MV-4-11 (cell line): ENCODE measurements at places on chromosomes 7 and 10.
A peak's percentile ranks its signal among the peaks of the same experiment; 100 is the strongest.

- DNase-seq: no peak
These were observed 42.2 kb upstream of the ELN start for GRCh38 chr7:73985737-73986141.

DNA sequence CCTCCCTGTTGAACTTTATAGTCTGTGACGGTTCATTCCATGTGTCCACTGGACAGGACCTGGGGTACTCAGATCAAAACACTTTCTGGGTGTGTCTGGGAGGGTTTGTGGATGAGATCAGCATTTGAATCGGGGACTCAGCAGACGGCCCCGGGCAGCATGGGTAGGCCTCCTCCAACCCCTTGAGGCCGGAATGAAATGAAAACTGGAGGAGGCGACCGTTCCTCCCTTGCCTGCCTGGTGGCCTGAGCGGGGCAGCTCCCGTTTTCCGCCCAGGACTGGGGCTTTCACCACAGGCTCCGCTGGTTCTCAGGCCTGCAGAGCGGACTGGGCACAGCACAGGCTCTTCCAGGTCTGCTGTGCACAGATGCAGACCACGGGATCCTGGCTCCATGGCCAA, 247.7 kb downstream of the MAD1L1 start:
- DNase-seq: no peak

- DNase-seq: peak; percentile 4
These were observed 40.6 kb downstream of the SEC23IP start for GRCh38 chr10:119933179-119933578.

DNA sequence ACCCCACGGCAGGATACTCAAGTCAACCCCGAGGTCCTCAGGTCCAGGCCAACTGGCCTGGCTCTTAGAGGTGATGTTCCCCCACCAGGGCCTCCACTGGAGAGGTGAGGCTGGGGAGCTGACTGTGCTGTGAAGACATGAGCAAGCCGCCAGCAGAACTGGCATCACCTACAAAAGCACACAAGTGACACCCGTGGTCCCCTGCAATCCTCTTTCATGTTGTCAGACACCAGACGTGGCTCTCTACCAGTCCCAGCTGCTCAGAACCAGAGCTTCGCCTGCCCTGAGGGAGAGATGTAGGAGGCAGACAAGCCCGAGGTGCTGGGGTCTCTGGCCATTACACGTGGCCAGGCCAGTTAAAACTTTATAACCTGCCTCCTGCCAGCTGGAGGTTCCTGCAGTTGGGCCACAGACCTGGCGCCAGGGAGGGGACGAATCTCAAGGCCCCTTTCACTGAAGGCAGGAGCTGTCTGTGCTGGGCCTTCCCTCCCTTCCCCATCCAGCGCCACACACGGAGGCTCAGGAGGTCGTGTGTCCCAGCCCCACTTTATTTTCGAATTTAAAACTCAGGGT, 2.2 kb downstream of the COMTD1 start:
- DNase-seq: no peak

- DNase-seq: peak; percentile 23
These were observed 90.4 kb downstream of the COBL start for GRCh38 chr7:51226063-51226755.

DNA sequence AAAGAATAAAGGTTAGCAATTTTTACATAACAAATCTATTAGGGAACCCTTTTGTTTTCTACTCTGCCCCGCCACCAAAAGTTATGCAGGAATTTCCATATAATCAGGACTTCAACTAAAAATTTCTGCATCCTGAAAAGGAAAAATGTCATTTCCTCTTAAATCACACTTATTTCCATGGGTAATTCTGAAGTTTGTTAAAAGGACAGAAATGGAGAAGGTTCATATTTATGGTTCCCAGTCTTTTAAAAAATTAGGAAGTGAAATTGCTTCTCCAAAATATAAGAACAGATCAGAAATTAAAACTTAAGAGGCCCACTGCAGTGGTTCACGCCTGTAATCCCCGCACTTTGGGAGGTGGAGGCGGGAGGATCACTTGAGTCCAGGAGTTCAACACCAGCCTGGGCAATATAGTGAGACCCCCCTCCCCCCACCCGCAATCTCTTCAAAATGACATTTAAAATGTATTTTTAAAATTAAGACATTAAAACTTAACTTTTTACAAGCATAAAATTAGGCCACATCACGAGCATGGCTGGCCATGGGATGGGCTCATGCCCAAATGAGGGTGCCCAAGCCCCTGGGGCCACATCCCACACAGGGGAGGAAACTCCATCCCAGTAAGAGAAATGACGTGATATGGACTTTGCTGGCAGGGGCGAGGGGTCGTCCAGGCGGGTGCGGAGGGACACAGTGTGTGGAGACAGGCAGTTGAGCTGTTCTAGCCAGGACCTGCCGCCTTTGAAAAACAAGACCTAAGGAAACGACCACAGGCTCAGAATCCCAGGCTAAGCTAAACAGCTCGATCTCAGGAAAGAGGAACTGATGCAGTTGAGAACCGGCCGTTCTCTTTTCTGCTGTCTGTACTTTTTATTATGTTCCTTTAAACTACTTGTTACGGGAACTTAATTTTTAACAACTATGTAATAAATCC, 51.3 kb upstream of the NFE2L3 start:
- DNase-seq: peak; percentile 86

DNA sequence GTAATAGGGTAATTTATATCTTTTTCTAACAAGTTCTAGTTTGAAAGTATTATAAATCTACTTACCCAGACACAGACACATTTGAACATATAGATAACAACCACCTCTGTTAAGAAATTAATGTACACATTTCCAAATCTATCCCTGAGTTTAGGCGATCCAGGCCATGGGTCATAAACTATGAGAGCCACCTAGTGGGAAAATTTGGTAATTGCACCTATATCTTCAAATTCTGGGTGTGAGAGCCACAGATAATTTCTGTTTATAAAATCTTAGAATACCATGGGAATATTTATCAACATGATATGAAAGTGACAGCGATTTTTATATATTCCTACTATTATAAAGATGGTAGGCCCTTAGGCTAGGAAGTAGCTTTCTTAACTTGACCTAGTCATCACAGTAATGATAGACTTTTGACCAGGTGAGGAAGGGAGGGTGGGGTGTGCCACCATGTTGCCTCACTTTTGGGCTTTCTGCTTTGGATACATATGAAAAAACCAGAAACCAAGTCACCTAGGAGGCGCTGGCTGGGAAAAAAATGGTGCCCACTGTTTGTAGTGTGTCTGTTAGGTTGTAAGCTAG, 8.0 kb upstream of the EPHA1 start:
- peak; percentile 62 for DNase-seq

GRCh38 chr10:80144067-80144695, 11.7 kb downstream of the PLAC9 start:
- no peak for DNase-seq

DNA sequence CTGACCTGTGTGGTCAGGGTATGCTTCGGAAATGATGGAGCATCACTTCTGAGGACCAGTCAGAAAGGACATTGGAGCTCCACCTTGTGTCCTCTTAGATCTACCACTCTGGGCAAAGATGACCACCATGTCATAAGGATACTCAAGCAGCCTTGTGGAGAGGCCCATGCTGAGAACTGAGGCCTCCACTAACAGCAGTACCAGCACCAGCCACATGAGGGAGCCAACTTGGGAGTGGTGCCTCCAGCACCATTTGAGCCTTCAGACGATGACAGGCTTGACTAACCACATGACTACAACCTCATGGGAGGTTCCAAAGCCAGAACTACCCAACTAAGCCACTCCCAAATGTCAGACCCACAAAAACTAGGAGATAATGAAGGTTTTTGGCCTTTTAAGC, 116.0 kb downstream of the NPTX2 start:
- peak; percentile 57 for DNase-seq

DNA sequence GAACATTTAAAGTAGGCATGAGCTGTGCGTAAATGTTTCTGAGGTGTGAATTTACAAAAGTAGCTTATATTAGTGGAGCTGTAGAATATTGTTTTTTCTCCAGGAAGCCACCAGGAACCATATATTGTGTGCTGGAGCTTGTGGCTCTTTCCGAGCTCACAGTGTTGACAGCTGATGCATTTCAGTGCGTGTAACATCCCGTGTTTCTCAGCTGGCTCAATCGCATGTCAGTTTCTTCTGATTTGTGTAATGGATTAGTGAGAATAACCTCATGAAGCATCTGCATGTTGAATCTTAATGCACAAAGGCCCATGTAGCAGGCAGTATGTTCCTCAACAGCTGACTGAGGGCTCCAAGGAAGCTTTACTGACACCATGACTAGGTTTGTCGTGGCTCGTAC, 39.4 kb downstream of the VKORC1L1 start:
- no peak for DNase-seq

GRCh38 chr7:130266961-130267321, 278 bp downstream of the CPA2 start:
- no peak for DNase-seq

DNA sequence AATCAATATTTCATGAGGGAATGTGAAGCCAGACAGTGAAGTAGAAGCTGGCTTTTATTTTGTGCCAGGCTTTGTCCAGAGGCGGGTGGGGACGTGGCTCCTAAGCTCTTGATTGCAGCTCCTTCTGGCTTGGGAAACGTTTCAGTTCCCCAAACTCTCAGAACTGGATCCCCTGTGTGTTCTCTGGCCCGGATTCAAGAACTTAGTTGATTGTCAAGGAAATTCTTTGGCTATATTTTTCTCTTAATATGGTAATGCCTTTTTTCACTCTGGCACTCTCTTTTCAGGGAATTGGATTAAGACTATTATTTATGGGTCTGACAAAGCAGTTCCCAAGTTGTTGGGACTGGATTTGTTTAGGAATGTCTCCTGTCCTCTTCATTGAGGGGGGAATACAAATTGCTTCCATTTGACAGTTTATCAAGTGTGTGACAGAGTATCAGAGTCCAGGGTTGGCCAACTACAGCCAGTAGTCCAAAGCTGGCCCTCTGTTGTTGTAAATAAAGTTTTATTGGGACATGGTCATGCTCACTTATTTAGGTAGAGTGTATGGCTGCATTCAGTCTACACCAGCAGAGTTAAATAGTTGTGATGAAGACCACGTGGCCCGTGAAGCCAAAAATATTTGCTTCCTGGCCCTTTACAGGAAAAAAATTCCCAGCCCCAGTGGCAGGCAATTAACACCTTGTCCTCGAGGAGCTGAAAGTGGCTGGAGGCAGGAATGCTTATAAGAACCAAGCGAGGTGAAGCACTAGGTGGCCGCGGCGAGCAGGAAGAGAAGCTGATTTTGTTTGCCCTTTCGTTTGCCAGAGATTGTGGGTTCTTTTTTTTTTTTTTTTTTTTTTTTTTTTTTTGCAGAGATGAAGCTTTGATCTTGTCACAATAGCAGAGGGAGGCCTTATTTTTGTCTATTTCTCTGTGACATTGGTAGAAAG, 34.3 kb downstream of the HTRA1 start:
- peak; percentile 51 for DNase-seq

DNA sequence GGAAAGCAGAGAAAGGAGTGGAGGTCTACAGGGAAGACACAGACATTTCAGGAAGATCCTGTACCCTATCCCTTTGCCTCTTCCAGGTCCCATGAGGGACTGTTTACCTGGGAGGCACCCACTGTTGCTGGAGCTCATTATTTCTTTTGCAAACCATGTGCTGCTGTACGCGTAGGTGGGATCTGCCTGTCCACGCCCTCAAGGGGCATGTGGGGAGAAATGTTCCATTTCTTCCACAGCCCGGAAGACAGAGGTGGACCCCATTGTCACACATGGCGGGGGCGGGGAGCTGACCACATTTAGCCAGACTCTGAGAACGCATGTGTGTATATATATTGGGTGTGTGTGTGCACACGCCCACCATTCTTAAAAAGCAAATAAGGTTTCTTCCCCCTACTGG, 2.0 kb downstream of the PLXNA4 start:
- DNase-seq: no peak

DNA sequence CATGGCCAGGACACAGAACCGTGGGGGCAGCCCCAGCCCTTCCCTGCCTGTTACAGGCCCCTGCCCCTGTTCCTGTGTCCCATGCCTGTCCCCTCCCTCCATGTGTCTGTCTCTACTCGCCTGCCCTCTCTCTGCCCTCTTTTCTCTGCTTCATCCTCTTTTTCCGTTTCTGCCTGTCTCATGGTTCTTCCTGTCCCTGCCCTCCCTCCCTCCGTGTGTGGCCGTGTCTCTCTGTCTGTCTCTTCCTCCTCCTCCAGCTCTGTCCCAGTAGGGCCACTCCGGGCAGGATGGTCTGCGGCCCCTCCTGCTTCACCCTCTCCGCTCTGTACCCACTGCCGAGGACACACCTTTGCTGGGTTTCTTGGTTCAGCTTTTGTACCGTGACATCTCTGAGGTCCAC, 137.4 kb downstream of the FAM53B start:
- peak; percentile 52 for DNase-seq

DNA sequence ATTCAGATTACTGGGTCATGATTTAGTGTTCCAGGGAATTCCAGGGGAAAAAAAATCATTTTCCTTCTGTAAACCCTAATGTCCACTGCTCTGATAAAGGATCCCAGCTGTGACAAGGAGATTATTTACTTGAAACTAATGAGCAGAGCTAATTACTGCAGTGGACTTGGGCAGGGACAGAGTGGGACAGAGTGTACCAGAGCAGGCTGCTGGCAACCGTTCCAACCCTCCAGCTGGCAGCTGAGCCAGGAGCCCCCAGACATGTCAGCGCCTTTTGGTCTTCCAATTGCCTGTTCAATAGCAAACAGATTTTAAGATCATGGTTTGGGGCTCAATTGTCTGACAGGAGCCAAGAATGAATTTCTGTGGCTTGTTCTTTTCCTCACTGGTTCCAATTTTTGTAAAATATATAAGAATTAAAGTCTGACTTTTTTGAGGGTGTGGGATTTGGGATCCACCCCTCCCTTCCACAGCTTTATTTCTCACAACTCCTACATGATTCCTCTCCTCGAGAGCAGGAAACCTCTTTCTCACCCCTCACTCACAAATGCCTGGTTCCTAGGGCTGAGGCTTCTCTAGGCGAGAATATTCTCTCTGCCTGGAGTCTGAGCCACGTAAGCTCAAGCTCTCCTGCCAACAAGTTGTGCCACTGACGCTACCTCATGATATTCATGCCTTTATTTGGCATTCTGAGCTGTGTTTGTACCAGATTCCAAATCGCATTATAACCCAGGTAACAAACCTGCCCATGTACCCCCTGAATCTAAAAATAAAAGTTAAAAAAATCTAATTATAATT, 20.6 kb upstream of the FAM180A start:
- no peak for DNase-seq

GRCh38 chr10:79937701-79938151, 11.2 kb downstream of the SFTPD start:
- DNase-seq: peak; percentile 29
